T-helper 1 cell (primary cell): ENCODE measurements at places on chromosomes 2 and 18.

DNA sequence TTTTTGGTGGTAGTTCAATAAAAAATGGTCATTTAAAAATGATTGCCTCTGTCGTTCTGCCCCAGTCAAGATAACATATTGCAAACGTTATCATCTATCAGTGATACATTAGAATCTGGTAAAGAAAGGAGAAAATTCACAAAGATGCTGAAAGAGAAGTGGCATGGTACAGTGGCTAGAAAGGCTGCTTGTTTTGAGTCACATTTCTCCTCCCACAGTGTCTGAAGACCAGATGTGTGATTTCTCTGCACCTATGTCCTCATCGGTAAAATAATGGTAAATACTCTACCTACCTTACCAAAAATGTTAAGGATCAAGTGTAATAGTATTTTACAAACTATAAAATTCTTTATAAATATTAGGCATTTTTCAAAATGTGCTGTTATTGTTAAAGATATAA, 76.1 kb upstream of the NOSTRIN start:
- no peak for DNase-seq

DNA sequence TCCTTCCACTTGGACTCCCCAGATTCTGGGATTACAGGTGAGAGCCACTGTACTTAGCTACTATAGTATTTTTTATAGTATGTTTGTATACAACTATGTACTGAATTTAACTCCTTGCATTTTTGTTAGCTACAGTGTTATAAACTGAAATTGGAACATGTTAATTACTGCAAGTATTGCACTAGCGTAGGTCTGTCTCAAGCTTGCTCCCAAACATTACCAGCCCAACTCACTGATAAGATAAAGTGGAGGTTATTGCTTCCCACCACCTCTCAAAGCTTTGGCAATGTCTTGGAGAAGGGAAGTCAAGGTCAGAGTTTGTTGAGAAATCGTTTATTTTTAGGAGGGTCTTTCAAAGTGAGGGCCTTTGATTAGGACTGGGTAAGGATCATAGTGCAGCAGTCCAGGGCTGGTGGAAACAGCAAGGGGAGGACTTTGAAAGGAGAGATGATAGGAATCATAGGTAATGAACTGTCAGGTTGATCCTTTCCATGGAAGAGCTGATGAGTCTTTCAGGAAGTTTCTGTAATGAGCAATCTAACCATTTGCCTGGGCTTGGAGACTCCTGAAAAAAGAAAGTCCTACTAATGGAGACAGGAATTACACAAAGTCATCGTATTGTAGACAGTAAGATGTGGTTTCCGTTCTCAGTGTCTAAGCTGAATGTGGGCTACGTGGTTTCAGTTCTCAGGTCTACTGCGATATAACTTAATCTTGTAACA, 257.1 kb downstream of the MYO3B start:
- no peak for DNase-seq

GRCh38 chr2:119512946-119513345, 11.3 kb downstream of the SCTR start:
- no peak for DNase-seq

- no peak for DNase-seq
Measured at GRCh38 chr18:57447154-57447621, 12.0 kb downstream of the ONECUT2 start.

DNA sequence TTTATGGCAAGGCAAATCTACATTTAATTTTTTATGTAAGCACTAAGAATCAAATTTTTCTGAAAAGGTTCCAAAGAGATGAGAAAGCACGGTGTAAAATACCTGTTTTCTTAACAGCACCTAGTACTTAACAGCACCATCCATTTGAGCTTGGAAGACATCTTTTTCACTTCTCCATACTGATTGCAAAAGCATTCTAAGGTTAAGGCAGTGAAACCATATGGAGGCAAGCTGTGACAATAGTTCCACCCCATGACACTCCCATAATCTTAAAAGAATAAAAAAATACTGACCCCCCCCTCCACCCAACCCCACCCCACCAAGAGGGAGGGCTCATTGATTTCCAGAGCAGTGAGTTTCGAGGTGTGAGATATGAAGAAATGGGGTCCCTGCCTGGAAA, 60.6 kb downstream of the ZCCHC2 start:
- DNase-seq = no peak

- no peak for DNase-seq
Measured at GRCh38 chr2:232980683-232981082, 32.4 kb downstream of the NGEF start.
